ENCODE measurements at places on chromosomes 16 and 17.

- DNase-seq, result no peak
Measured at GRCh38 chr16:65875381-65876055, 491.0 kb upstream of the CDH5 start.

DNA sequence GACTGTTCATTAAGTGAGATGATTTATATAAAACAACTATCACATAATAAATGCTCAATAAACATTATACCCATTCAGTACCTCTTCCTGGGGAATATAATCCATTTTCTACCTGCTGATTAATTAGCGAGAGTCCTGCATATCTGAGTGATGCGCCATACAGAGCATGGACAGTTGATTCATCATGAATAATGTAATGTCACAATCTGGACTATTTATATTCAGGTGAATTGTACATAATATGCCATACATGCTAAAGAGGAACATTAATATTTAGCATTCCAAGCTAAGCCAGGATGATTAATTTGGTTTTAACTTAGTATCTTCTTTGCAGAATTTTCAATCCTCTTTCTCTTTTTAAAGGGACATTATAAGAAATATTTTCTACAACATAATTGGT, 362.0 kb upstream of the XYLT1 start:
- no peak for DNase-seq

DNA sequence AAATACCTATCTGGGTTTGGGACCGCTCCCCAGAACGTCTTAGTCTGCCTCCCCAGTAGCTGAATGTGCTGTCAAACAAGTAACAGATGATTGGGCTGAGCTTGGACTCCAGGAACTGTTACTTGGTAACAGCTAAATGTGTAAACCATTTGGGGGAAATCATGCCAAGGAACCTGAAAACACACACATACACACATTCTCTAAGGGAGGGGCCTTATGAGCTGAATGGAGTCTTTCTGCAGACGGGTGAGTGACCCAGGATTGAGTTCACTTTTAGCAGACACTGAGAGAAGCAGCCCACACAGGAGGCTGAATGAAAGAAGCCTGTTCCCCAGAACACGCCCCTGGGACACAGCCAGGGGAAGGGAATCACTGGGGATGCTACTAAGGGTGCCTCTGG, 1.6 kb downstream of the ACLY start:
- no peak for DNase-seq

- DNase-seq, result no peak
Measured at GRCh38 chr17:28113269-28113668, 70.8 kb downstream of the NLK start.

GRCh38 chr16:78147911-78148401, 48.5 kb downstream of the WWOX start:
- DNase-seq, result no peak

GRCh38 chr16:65308506-65308905, 186.6 kb upstream of the CDH11 start:
- no peak for DNase-seq

All from stimulated activated CD4-positive, alpha-beta T cell treated with anti-CD3 and anti-CD28 coated beads, Interleukin-15, amount 100 ng/mL, for 1 hour (primary cell).